NCI-H1930 (cell line): ENCODE measurements at places on chromosomes 2 and 18.
A peak's percentile ranks its signal among the peaks of the same experiment; 100 is the strongest.

- peak; percentile 31 for DNase-seq
Measured at GRCh38 chr2:102520009-102520408, 47.0 kb downstream of the SLC9A4 start.

DNA sequence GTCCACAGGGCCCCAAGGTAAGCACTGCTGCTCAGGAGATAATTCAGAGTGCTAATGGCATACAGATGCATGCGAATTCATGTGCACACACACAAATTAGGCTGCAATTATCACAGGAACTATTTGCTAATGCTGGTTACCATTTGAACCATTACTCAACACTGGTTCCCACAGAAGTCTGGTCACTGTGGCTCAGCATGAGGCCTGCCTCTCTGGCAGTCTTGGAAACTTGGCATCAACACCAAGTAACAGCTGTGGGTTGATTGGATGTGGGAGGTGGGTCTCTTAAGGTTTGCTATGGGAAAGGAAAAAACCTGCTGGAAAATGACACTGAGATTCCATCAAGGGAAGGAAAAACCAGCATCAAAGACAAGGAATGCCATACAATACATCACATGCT is 105.0 kb downstream of the CELF4 start:
- DNase-seq = no peak

DNA sequence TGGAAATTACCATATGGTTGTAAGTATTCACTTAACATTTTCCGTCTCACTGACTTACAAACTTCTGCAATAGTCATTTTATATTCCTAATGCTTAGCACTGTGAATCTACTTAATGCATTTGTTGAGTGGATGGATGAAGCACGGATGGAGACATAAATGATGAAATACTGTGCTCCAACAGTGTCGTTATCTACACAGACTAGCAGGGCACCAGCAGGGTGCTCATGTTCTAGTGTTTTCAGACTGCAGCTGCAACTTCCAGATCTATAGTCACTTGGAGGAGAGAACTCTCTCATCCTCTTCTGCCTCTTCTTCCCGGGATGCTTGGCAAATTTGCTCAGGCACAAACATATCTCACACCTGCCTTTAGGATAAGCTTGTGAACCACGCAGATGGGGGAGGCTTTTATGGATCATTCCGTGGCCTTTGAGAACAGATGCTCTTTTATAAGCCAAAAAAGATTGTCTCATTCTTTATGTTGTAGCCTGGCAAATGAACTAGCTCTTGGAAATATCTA is 797.7 kb downstream of the MBD2 start:
- DNase-seq = peak; percentile 40

GRCh38 chr2:26273501-26273900 is 28.8 kb downstream of the HADHB start:
- no peak for DNase-seq

DNA sequence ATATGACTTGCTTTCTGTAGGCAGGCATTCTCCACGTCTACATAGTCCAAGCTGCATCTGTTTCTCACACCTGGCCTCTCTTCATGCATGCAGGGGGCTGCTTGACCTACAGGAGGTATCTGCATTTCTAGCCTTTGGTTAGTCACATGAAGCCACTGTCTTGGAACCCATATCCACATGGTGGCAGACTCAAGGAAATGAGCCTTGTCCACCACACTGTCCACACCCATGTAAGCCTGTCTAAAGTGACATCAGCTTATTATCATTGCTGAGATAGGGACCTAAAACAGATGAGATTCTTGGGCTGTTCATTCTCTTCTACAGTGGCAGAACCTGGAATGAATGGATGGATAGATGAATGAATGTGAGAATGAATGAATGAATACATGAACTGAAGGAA is 160.4 kb downstream of the DOCK10 start:
- DNase-seq = no peak

DNA sequence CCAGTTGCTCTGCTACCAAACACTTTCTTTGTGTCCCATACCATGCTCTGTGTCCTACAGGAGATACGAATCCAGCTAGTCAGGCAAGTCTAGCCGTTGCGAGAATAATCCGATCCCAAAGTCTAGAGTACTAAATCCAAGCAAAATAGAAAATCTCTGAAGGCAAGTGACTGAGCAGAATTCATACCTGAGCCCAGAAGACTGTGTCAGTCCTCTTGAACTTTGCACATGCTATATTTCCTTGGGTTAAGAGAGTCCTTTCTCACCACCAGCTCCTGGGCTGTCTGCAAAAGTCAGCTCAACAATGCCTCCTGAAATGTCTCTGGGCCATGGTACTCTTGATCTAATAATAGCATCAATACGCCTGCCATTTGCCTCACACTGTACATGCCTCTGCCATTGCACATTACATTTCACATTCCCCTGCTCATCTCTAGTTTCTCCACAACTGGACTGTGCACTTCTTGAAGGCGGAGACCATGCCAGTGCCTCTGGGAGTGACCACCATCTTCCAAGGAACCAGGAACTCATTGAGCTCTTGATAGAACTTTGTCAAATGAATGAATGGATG is 265.8 kb upstream of the ID2 start:
- no peak for DNase-seq

DNA sequence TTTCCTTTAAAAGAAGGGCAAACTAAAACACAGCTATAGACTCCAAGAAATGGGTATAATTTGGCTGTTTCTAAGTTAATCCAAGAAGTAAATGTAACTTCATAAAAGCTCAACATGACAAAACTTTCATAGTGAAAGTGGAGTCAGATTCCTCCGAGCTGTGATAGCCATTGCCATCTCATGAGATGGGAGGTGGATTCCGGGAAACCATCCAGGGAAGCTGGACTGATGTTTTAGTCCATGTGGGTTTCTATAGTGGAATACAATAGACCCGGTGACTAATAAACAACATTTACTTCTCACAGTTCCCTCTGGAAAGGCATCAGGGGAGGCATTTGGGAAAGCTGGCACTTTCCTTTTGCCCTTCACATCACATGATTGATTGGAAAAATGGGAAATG is 10.0 kb upstream of the LAPTM4A start:
- DNase-seq = no peak

- DNase-seq = no peak
Measured at GRCh38 chr2:48228345-48228684, 301.6 kb upstream of the STON1 start.

- DNase-seq = no peak
Measured at GRCh38 chr2:80303006-80303908, 1.3 kb downstream of the LRRTM1 start.

DNA sequence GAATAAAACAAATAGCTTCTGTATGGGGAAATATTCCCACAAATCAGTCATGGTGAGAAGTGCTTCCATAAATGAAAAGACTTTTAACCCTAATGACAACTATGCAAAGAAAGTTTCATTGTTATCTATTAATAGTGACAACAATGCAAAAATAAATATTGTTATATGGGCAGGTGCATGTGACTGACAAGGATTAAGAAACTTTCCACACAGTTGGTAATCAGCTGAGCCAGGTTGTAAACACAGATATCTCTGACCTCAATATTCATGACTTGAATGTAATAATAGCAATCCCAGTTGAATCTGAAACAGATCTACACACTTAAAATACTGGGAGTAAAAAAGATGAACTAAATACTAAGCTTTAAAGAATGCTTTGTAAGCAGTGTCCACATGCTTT is 517.0 kb upstream of the SOX11 start:
- DNase-seq = no peak
